ENCODE measurements at places on chromosomes 3 and 15.

DNA sequence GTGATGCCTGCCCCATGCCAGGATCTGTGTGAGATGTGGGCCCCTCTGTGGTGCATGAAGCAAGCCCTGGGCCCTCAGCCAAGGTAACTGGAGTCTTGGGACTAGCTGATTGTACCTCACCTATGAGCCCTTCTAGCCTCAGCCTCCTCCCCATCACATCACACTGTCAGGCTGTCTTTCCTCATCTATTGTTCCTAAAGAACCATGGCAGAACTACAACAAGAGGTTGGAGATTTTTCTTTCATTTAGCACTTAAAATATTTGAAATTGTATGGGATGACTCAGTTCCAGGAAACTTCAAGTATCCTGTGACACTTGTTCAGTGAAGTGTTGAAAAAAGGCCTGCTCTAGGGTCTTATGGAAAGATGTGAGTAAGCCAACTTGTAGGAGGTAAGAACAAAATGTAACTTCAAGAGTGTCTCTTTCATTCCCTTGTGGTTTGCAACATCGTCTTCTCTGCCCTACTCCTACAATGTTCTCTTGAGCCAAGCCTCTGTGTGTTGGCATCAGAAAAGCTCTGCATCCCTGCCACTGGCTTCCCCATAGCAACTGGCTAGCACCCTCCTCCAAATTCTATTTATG, 58.7 kb upstream of the TIPARP start:
- DNase-seq, result no peak

GRCh38 chr3:29577250-29577649, 296.4 kb downstream of the RBMS3 start:
- no peak for DNase-seq

- no peak for DNase-seq
Observed at GRCh38 chr15:39128746-39129145, 452.1 kb upstream of the THBS1 start.

GRCh38 chr3:74465715-74466410, 148.6 kb downstream of the CNTN3 start:
- no peak for DNase-seq

GRCh38 chr3:125001557-125002413, 54.0 kb downstream of the HEG1 start:
- DNase-seq, result no peak

DNA sequence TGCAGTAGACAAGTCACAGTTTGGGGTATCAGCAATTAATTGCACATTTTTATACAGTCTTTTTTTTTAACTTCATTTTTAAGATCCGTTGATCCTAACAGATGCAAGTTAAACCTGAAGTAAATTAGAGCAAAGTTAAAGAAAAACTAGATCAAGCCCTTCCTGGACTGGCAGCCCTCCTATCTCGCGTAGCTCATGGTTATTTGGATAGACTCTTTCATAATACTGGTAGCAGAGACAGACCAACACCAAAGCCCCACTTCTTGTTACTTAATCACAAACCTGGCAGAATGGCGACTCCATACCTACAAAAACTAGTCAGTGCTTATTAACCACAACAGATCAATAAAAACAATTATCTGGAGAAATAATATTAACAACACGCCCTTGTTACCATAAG, 26.8 kb downstream of the SOX2 start:
- DNase-seq, result no peak

- no peak for DNase-seq
Observed at GRCh38 chr15:67107014-67107812, 41.8 kb downstream of the SMAD3 start.

- DNase-seq, result no peak
Observed at GRCh38 chr3:21830541-21830940, 79.5 kb upstream of the ZNF385D start.

GRCh38 chr3:185151964-185152409, 873 bp downstream of the C3orf70 start:
- no peak for DNase-seq

- no peak for DNase-seq
Observed at GRCh38 chr15:93274257-93274656, 185.2 kb upstream of the RGMA start.

- DNase-seq, result no peak
Observed at GRCh38 chr3:14204515-14205284, 26.1 kb downstream of the LSM3 start.

- DNase-seq, result no peak
Observed at GRCh38 chr15:41897363-41897799, 3.5 kb upstream of the SPTBN5 start.

DNA sequence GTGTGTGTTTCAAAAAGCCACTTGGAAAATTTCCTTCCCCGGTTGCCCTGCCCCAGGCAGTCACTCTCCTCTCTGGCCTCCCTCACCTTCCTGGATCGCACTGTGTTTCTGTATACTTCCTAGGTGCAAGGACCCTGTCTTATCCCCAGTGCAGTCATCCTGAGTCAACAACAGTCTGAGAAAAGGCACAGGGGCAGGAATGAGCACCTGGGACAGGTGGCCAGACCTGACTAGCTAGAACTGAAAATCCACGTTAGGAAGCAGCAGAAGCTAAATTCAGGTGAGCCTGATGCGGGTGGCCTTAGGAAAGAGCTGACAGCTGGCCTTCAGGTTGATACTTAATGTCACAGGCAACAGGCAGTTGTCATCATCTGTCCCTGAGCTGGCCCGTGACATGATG, 62.9 kb upstream of the VGLL4 start:
- no peak for DNase-seq

- no peak for DNase-seq
Observed at GRCh38 chr3:177193688-177194268, 3.5 kb downstream of the TBL1XR1 start.

DNA sequence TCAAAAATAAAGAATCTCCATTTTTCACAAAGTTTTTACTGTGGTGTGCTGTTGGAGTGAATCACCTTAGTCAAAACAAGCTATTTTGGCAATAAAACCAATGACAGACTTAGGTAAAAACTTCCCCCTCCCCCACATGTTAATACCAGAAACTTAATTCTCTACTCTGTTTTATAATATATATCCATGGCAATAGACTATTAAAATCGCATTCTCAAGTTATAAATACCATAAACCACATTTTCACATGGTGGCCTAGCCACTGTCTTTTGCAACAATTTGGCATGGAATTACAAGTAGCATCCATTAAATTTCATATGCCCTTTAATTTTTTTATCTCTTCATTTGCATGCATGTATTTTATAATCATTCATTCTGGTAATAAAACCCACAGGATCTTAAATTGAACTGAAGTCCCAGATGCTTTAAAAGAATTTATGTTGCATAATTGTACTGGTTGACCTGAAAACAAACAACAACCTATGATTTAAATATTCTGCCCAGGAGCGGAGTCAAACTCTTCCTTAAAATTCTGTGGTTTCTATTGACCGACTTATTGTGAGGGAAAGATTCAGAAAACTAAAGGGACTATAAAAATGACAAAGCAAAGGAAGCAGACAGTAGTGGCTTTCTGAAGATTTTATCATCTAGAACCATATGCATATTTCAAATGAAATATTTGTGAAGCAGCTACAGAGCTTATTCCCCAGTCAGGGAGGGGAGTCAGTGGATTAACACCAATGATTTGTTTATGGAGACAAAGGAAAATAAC, 229.0 kb upstream of the TBL1XR1 start:
- DNase-seq, result no peak

GRCh38 chr3:158663246-158663645, 9.2 kb downstream of the LXN start:
- DNase-seq, result no peak

- DNase-seq, result no peak
Observed at GRCh38 chr3:166171695-166172094, 334.5 kb upstream of the BCHE start.

DNA sequence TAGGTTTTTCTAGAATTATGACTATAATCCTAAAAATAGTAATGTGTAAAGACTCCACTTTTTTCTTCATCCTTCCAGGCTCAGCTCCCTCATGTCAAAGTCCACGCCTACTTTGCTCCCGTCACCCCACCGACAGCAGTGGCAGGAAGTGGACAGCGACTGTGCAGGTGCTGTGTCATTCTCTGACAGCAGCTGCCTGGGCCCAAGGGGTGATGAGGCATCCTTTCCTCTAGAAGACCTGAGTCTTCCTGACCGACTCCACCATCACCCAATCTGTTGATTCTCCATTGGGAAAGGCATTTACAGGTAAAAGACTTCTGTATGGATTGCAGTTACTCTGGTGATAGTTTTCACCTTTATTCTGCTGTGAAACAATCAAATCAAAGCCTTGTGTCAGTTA, 54.8 kb downstream of the UBP1 start:
- no peak for DNase-seq

DNA sequence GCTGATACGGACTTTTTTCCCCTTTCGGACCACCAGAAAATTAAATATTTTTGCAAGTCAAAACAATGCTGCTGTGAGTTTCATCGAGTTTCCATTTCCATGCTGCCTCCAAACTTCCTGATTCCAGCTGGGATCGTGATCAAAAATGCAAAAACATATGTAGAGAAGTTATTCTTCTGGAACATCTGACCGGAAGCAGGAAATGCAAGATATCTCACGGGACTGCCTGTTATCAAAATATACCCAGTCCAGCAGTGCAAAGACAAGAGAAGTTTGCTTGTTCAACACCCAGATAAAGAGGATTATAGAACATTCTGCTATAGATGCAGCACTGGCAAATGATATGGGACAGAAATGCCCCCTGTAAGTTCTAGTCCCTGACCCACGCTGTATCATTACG, 726.7 kb upstream of the NR2F2 start:
- no peak for DNase-seq

DNA sequence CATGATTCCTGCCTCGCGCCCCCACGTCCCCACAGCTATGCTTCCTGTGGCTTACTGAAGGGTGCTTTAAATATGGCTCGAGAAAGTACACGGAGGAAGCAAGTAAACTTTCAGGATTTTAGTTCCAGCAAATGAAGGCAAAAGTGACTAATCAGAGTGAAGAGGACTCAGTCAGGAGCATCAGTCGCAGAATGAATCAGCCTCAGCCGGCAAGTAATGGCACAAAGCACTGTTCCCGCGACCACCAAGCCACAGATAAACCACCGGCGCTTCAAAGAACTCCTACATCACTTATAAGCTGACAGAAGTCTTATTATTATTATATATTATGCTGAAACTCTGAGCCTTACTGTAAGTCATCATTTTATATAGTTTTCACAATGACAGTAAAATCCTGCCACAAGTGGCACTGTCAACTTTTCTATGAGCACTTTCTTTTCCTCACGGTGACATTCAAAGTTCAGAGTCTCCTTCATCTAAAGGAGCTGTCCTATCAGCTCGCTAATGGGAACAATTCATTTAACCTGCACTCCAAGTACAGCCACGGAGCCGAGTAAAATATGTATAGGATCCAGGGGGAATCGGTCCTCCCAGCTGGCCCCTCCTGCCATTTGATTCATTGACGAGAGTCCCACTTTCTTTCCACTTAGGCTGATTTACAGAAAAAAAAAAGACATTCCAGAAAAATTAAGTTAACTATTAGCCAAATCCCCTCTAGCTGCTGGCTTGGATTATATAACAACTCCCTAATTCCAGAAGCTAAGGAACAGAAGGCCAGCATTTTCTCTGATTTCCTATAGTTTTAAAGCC, 217.0 kb upstream of the ICE2 start:
- no peak for DNase-seq

- DNase-seq, result no peak
Observed at GRCh38 chr15:71237456-71238188, 122.4 kb downstream of the THSD4 start.

DNA sequence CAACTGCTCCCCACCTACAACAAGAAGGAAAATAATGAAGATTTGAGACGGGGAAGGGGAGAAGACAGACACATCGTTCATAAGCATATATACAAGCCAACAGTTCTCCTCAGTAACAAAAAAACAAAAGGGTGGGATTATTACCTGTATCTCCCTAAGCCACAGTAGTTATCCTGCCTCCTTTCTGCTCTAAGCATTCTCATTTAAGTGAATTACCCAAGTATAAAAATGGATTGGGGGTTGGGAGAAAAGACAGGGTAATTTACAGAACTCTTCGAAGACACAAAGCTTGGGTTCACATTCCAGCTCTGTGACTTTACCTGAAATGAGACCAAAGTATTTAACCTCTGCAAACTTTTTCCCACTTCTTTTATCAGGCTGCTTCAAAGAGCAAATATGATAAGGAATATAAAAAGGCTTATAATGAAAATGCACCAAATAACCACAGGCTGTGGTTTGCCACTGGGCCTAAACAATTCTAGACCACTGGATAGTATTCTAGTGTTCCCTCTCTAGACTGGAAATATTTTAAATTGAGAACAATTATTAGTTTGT, 64.4 kb downstream of the UACA start:
- no peak for DNase-seq

DNA sequence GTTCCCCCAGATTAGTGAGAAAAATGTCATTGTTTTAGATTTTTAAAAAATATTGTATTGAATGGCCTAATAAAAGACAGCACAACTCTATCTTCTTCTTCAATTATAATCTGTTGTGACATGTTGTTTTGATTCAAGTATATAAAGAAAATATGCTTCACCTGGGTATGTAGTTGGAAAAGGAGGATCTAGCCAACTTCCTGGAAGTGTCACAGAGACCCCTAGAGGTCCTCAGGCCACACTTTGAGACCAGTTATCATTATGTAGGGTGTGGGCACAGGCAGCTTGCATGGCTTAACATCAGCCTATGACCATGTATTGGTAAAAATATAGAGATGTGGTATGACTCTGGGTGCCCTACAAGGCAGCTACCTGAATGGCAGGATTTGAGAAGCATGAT, 14.7 kb upstream of the RYR3 start:
- no peak for DNase-seq

GRCh38 chr15:74913041-74913440, 6.4 kb upstream of the FAM219B start:
- no peak for DNase-seq

DNA sequence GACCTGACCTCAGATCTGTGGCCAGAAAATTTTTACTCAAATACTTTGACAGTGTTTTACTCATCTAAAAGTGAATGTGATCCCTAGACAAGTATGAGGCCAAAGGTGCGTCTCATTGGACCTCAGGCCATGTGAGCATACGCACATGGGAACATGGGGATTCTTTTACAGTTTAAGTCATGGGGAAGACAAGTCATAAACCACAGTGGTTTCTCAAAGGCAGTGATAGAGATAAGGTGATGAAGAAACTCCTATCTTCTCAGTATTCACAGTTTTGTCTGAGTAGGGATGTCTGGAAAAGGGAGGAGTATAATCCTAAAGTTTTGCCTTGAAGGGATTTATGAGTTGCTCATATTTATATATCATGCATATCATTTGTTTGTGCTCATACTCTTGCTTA, 173.8 kb downstream of the FNDC3B start:
- no peak for DNase-seq

DNA sequence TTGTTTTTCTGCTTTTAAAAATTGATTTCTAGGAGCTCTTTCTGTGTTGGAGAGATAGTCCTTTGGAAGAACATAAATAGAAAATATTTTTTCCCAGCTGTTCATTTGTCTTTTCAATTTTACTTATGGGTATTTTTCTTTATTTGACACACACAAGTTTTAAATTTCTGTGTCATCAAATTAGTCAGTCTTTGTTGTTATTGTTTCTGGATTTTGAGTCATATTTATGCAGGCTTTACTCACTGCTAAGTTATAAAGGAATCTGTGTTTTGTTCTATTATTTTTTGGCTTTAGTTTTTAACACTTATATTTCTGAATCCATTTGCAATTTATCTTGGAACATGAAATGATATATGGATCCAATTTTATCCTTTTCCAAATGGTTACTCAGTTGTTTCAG, 5.9 kb upstream of the GHSR start:
- no peak for DNase-seq

- DNase-seq, result peak; percentile 60
Observed at GRCh38 chr3:148955544-148956346, 35.6 kb upstream of the GYG1 start.

GRCh38 chr3:116920826-116921610, 211.4 kb downstream of the TUSC7 start:
- DNase-seq, result no peak

GRCh38 chr15:67820122-67820991, 5.0 kb upstream of the SKOR1 start:
- no peak for DNase-seq
